ENCODE measurements at places on chromosomes 6 and 20.

- DNase-seq = no peak
These were observed 1.1 kb upstream of the FAM162B start for GRCh38 chr6:116766506-116767176.

DNA sequence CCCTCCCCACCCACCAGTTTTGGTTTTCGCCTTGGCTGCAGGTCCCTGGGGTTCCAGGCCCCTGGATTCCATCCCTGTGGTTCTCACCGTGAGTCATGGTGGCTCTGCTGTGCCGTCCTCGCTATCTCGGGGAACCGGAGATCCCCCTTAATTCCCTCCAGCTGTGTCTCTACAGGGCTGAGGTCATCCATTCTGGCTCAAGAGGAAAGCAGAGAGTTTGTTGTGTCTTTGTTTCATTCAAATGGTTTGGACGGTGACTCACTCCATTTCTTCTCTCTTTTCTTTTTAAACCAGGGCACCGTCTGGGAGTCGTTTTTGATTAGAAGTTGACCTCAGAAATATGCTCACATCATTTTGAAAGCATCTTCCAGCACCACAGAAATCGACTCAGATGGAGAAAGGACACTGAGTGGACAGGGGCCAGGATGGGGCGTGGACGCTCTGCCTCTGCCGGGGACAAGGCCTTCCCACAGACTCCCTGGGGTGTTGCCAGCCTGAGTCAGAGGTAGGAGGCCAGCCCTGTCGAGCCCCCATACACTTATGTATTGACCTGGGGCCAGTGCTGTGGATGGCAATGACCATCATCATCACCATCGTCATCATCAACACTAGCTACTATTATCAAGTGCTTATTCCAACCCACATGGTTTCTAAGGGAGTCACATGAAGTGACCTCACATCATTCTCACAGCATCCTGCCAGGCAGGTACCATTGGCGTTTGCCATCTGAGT, 176.2 kb downstream of the NFATC2 start:
- DNase-seq = no peak

DNA sequence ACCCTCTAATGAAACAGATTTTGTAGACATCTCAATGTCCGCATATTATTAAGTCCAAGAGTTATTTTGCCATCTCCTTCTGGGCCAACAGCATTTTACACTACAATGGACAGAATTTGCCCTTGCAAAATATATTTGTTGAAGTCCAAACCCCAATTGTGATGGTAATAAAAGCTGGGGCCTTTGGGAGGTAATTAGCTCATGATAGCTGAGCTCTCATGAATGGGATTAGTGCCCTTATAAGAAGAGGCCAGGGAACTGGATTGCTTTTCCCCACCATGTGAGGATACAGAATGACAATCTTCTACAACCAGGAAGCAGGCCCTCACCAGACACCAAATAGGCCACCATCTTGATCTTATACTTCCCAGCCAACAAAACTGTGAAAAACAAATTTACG, 44.9 kb upstream of the MTRF1L start:
- DNase-seq = no peak

GRCh38 chr6:37008484-37009465, 3.3 kb downstream of the FGD2 start:
- no peak for DNase-seq

- no peak for DNase-seq
These were observed 384.3 kb downstream of the CDC5L start for GRCh38 chr6:44771647-44772415.

- DNase-seq = no peak
These were observed 142.6 kb downstream of the ADGRG6 start for GRCh38 chr6:142444376-142444775.

DNA sequence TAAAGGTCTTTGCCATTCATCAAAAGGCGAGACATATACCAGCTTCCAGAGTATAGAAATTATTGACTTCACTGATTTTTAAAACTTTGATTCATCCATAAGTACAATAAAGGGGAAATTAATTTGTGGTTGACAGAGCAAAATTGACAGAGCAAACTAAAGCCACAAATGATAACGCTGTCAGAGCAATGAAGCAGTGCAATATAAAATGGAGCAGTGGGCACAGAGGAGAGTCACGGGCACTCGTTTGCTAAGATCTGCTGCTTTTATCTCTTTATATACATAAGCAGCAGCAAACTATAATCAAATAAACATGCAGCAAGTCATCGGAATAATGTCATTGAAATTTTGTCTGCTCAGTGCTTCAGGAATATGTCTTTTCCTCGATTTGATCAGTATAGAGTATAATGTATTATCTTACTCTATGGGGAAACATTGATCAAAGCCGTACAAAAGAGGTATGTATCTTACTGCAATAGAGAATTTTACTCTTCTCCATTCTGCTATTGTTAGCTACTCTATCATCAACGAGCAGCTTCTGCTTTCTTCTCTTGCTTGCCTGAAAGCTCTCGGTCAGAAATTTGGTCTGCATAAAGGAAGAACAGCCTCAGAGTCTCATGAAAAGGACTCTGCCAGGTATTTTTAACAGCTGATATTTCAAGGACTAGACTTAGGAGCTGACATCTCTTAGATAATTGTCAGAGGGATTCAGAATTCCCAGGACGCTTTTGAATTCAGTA, 546.0 kb upstream of the ARID1B start:
- DNase-seq = no peak

DNA sequence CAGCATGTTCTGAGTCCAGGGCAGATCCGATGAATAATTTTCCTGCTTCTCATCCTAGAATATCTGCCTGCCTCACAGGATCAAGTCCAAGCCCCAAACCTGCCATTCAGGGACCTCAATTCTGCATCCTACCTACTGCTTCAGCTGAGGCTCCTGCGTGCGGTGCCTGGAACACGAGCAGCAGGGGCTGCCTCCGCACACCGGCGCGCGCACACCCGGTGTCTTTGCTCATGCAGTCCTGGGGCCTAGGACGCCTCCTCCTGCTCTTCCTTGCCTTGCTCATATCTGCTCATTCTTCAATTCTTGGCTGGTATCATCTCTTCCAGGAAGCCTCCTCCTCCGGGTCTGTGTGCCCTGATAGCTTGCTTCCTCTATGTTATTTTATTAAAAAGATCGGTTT, 81.1 kb upstream of the AGPAT4 start:
- DNase-seq = no peak

DNA sequence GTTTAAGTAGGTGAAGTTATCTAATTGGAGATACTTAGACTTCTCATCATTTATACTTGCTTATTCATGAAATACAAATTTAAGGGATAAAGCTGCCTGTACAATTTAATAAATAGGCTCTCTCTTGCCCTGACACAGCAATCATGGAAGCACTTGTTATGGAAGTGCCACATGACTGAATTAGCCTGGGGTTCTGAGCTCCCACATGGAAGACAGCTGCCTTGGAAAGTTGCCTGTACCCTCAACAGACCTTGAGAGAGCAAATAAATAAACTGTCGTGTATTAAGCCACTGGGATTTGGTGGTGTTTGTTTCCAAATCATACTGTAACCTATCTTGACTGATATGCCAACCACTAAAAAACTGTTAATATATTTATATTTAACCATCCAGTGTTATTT, 87.0 kb upstream of the RSPO3 start:
- DNase-seq = no peak

DNA sequence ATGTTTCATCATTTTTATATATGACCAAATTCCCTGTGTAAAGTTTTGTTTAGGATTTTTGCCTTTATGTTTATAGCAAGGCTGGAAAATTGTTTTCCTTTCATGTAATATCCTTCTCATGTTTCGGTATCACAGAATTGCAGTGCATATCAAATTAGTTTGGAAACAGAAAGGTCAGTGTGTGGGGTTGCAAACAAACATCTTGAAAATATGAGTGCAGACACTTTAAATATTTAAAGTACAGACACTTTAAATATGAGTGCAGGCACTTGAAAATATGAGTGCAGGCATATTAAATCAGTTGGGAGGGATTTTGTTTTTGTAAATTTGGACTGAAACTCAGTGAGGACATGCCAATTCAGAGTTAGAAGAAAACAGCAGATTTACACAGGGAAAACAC, 6.5 kb downstream of the SLPI start:
- DNase-seq = no peak

DNA sequence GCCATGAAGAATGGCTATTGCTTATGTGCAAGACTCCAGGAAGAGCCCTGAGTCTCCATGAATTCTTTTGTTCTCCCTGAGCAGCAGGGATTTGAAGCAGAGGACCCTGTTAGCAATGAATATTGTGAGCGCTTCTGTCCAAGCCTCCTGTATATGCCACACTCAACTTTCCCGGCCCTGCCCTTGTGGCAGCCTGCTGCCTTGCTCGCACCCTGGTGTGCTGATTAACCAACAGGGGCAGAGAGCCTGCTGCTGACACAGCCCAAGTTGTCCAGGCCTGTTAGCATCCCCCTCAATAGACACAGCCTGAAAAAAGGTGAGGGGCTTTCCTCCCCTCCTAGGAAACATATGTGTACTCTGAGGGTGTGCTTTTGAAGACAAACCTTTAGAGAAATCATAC, 131.4 kb downstream of the BMP2 start:
- DNase-seq = no peak

DNA sequence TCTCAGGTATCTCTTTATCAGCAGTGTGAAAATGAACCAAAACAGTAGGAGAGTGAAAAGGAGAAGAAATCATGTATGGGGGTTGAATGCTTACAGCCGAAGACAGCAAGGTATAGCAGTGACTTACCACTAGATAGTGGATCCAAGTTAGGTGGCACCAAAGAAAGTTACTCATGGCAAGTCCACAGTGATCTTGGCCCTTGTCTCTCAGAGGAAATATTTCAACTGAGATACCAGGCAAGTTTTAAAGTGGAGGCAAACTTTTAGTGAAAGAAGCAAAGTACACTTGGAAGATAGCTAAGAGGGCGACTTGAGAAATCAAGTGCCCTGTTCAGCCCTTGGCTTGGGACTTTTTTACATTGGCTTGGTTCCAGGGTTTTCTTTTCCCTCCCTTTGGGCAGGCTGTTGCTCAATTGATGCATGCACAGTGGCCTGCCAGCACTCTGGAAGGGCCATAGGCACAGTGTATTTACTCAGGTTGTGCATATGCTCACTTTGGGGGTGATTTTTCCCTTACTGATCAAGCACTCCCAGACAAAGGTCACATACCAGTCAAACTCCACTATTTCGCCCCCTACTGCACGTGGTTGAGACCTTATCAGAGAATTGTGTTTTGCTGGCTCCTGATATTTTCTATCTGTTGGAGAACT, 329.5 kb upstream of the KHDRBS2 start:
- no peak for DNase-seq

DNA sequence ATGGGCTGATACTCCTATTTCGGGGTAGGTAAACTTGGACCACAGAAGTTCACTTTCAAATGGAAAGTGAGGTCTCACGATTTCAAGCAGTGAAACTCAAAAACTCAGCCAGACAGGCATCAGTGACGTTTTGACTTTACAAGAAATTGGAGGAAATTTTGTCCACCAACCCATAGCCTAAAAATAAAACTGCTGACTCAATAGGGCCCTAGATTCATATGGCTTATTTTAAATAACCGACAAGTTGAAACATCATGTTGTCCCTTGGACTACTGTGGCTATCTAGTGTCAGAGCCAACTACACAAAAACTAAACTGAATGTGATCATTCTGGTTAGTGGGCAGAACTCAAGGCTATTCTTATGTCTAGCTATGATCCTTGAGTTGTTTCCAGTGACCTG, 486.3 kb downstream of the GRIK2 start:
- DNase-seq = no peak

DNA sequence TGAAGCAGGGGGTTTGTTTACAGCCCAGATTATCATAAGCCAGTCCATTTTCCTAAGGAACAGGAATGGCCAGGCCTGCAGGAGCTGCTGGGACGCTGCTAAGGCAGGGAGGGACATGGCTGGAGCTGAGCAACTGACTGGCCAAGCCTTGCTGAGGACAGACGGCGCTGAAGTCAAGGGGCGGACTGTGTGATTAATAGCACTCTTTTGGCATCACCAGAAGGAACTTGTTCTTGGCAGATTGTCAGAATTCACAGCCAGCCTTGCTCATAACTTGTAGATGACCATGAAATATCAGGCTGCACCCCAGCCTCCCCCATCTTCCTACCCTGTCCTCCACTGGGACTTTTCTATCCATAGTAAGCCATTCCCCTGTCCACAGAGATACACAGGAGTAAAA, 218.8 kb upstream of the RNF24 start:
- no peak for DNase-seq

DNA sequence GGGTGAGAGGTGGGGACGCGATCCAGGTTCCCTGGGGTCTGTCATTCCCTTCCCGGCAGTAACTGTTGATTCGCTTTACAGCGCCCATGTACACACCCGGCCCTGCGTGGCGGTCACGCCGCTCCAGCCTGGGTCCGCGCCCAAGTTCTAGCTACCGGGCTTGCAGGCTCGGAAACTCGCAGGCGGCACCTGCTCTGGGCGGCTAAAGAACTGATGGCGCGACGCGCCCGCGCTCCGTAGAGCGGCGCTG, 1.4 kb upstream of the POU3F2 start:
- no peak for DNase-seq

DNA sequence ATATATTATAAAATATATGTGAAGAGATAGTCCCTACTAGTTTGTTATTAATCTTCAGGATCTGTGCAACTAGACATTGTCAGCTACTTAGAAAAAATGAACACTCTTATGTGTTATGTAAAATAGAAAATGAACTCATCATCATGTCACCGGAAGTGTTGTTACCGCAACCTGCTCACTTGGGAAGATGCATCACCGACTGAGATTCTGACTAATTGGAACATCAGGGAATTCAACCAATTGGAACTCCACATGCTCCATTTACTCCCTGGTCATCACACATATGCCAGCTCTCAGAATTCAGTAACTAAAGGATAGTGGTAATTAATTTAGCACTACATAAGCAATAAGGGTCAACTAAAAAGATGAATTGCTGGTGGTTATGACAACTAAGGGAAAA, 16.7 kb upstream of the B3GAT2 start:
- DNase-seq = no peak

- DNase-seq = no peak
These were observed 15.4 kb downstream of the LAMA5 start for GRCh38 chr20:62351469-62352401.

GRCh38 chr6:6538261-6538660, 50.3 kb upstream of the LY86 start:
- DNase-seq = no peak

DNA sequence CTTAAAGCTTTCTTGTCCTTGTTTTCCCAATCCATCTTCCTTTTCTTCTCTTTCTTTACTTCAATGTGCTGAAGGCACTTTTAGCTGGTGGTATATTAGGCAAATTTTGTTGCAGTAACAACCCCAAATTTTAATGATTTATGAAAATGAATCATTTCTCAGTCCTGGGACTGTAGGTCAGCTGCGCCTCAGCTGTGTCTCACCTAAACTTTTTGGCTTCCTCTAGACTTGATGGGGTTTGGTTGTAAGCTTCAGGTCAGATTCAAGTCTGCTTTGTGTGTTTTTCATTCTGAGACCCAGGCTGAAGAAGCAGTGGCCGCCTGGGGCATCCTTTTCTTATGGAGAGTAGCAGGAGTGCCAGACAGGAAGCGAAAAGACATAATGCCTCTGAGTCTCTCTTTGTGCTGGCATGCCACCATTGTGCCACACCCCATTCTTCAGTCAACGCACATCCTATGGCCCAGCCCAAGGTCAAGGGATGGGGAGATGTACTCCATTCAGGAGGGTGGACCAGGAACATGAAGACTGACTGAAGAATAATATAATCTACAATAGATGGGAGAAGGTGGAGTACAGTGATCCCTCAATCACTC, 28.9 kb upstream of the CD83 start:
- DNase-seq = no peak

- no peak for DNase-seq
These were observed 171.6 kb upstream of the FBXL4 start for GRCh38 chr6:99119109-99120031.

- no peak for DNase-seq
These were observed 268.3 kb downstream of the CDKAL1 start for GRCh38 chr6:20802596-20802995.

- no peak for DNase-seq
These were observed 56.4 kb downstream of the CD24 start for GRCh38 chr6:106918115-106918514.
